Mucosa of descending colon (tissue), 3 donors: ENCODE measurements at places on chromosomes 16 and 17.
A peak's percentile ranks its signal among the peaks of the same experiment; 100 is the strongest.

- peak; percentile 71 for DNase-seq
These were observed at the start of gene FN3K for GRCh38 chr17:82734987-82735866. Gene FN3K (plus strand): TSS chr17:82735615. CDS start chr17:82735637, 22 bp downstream.

GRCh38 chr16:80122115-80122514 lies 418.7 kb upstream of the DYNLRB2 start:
- DNase-seq: no peak

GRCh38 chr17:32287804-32288511 lies 22.3 kb downstream of the RHBDL3 start:
- DNase-seq: no peak

DNA sequence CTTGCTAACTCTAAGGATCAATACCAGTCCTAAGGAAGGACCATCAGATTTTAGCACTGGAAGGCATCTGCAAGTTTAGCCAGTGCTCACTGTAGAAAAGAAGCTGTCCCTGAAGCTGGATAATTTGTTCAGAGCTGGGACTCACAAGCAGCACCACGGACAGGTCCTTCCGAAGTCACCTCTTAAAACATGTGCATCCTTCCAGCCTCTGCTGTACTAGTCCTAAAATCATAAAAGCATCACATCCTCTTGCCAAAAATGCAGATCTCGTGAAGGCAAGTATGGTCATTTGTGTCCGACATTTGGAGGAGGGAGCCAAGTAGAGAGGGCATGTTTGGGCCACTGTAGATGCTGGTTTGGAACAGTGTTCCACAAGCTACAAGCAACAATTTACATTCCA lies 506.9 kb downstream of the RBFOX1 start:
- no peak for DNase-seq

- peak; percentile 95 for DNase-seq
These were observed 26.4 kb downstream of the EEF2K start for GRCh38 chr16:22232277-22233036.

- peak; percentile 51 for DNase-seq
These were observed at the start of gene P2RX5 for GRCh38 chr17:3695723-3696411. Gene P2RX5 (minus strand): TSS chr17:3696155. CDS start chr17:3696005, 150 bp downstream.

DNA sequence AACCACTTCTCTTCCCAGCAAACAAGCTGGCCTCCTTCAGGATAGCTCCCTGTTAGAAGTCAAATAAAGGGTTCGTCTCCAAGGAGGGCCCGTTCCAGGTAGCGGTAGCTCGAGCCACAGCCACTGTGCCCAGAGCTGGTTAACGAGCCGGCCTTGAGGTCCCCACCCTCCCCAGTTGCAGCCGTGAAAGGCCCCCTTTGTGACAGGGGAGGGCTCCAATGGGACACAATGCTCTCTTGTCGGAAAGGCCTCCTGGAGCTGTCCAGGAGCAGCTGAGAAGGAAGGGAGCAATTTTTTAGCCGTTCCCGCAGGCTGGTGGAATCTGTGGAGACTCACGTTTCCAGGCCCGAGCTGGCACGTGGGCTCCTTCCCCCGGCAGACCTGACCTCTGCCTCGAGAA lies 29.9 kb upstream of the FOXF1 start:
- DNase-seq: no peak

- no peak for DNase-seq
These were observed at the start of gene JPH3 for GRCh38 chr16:87602001-87602775. Gene JPH3 (plus strand): TSS chr16:87602508. CDS start chr16:87603147, 639 bp downstream.

GRCh38 chr16:68612996-68613395 lies 32.1 kb upstream of the CDH3 start:
- no peak for DNase-seq

DNA sequence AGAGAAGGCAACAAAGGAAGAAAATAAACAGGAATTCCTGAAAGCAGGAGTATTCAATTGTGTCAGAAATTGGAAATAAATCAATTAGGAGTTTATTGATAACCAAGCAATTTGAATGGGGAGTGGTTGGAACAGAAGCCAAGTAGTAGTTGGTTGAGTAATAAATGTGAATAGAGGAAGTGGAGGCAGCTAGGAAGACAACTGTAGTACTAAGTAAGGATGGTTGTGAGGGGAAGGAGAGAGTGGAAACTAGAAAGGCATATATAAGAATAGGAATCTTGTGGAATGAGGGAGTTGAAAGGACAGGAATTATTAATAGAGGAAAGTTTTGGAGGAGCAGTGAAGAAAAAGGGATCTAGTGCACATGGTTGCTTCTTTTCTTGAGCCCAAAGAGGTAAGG lies 34.4 kb downstream of the NFAT5 start:
- no peak for DNase-seq

DNA sequence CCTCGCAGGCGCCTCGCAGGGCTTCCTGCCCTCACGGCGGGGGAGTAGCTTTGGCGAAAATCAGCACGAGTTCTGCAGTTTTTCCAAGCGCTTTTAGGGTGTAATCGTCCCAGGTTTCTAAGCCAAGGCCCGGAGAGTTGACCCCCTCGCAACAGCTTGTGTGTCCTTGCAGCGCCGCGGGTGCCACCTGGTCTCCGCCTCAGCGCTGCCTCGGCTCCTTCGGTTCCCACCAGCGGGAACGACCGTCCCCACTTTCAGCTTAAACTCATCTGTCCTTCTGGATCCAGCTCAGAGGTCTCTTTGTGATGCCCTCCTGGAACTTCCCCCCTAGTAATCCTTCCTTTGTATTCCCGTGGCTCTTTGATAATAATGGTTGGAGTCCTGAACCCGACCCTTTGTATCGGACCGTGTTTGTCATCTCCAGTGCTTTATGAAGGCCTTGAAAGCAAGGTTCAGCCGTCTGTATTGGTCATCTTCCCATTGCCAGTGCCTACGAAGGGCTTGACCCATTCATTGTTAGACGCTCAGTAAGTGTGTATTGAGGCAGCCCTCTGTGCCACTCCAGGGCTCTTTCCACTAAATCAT lies 858 bp upstream of the SMARCE1 start:
- peak; percentile 14 for DNase-seq

DNA sequence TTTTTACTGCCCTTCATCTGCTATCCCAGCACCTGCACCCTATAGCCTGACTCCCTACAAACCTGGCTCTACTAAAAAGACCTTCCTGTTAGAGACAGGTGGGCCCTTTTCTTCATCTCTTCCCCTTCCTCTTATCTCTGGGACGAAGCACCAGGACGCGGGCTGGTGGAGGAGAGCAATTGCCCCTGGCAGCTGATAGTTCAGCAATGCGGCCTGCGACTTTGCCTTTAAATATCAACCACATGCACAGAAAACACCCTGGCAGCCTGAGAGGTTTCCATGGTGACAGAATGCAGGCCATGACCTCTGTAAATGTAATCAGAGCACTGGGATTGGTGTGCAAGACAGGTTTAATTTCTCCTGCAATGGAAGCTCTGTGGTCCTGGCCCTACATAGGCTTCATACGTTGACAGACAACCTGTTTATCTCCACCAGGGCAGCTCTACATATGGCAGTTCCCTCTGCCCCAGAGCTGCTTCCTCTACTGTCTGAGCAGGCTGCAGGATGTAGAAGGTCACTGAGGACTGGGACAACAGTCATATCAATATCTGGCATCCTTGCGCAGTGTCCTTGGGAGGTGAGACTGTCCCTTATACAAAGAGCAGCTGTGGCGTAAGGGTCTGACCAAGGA lies 10.0 kb upstream of the SKAP1 start:
- no peak for DNase-seq

DNA sequence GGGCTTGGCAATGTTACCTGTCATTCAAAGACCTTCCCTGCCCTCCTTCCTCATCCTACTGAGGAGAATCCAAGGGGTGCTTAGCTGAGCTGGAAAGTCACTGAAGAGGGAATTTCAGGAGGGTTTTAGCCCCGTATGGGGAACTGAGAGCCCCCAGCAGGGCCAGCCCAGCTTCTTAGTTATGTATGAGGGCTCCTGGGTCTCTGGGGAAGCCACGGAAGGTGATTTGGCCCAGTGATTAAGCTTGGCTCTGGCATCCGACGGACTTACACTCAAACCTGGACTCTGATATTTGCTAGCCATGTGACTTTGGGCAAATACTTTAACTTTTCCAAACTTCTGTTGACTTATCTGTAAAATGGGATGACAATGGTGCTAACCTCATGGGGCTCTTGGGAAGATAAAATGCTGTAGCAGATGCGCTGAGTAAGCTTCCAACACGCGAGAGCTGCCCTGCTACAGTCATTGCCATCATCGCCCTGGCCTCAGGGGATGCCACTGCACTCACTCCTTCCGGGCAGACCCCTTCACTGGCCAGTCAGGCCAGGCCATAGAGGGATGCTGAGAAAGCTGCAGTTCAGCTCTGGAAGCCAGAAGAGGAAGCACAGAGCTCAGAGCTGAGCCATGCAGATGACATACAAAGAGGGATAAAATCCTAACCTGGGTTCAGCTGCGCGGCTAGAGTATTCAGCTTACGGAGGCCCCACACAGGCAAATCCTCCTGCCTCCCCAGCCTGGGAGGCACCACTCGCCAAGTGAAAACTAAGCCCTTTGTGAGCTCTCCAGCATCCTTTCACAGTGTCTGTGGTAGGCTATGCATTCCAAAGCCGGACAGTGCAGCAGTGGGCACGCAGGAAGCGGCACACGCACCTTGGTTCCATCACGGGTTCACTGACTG lies 44.9 kb upstream of the PIK3R6 start:
- no peak for DNase-seq

- no peak for DNase-seq
These were observed 5.9 kb upstream of the NAGS start for GRCh38 chr17:43998552-43998951.

- no peak for DNase-seq
These were observed 121.9 kb upstream of the PLCG2 start for GRCh38 chr16:81657224-81657623.

- no peak for DNase-seq
These were observed 25.8 kb downstream of the ADCY9 start for GRCh38 chr16:4090351-4090851.

DNA sequence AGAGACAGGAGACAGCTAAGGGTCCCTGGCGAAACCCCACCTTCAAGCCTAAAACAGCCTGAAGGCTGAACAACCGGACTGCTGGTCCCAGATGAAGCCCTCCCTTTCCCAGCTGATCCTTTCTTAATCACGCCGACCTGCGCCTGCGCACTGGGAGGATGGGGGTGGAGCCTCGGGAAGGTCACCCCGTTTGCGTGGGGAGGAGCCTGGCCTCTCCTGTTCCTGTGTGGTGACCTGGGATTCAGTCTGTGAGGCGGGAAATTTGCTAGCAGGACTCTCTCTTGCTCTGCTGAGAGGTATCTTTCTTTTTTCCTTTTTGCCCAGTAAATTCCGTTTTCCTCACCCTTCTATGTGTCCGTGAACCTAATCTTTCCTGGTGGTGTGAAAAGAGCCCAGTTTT lies 9.6 kb downstream of the FAM20A start:
- DNase-seq: no peak
